Activated T-cell treated with anti-CD3 and anti-CD28 coated beads for 48 hours (primary cell): ENCODE measurements at places on chromosomes 6 and 20.

DNA sequence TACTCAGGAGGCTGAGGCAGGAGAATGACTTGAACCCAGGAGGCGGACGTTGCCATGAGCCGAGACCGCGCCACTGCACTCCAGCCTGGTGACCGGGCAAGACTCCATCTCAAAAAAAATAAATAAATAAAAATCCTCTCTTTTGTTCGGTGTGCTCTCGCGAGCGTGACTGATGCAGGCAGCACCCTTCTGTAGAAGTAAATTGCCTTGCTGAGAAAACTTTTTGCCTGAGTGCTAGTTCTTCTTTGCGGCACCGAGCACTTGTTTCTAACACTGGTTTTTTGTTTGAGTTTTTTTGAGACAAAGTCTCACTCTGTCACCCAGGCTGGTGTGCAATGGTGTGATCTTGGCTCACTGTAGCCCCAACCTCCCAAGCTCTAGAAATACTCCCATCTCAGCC, 30.5 kb downstream of the PLN start:
- no peak for DNase-seq

- no peak for DNase-seq
Observed at GRCh38 chr6:167735951-167736288, 90.8 kb upstream of the AFDN start.

- DNase-seq: no peak
Observed at GRCh38 chr6:107676042-107676441, 148.1 kb downstream of the SCML4 start.

- DNase-seq: no peak
Observed at GRCh38 chr6:68675548-68675947, 40.5 kb downstream of the ADGRB3 start.

DNA sequence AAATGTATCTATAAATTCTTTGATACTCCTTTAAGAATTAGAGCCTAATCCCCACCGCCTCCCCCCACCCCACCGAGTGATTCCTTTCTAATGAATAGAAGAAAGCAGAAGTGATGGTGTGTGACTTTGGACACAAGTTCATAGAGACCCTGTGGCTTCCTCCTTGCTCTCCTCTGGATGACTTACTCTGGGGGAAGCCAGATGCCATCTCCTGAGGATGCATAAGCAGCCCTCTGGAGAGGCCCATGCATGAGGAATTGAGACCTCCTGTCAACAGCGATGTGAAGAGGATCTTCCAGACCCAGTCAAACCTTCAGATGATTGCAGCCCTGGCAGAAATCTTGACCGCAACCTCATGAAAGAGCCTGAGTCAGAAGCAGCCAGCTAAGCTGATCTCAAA, 21.1 kb downstream of the AHCY start:
- no peak for DNase-seq

GRCh38 chr6:18302561-18303439, 38.5 kb upstream of the DEK start:
- DNase-seq: no peak

GRCh38 chr6:105272786-105273185, 93.0 kb upstream of the POPDC3 start:
- no peak for DNase-seq

DNA sequence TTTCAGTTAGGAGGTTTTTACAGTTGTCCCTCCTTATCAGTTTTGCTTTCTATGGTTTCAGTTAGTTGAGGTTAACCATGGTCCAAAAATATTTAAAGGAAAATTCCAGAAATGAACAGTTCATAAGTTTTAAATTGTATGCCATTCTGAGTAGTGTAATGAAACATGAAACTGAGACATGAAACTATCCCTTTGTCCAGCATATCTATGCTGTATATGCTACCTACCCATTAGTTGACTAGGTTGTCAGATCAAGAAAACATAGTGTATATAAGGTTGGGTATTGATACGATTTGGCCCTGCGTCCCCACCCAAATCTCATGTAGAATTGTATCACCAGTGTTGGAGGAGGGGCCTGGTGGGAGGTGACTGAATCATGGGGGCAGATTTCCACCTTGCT, 39.1 kb downstream of the VGLL2 start:
- DNase-seq: no peak

GRCh38 chr6:32045811-32046449, 7.7 kb downstream of the CYP21A2 start:
- no peak for DNase-seq

DNA sequence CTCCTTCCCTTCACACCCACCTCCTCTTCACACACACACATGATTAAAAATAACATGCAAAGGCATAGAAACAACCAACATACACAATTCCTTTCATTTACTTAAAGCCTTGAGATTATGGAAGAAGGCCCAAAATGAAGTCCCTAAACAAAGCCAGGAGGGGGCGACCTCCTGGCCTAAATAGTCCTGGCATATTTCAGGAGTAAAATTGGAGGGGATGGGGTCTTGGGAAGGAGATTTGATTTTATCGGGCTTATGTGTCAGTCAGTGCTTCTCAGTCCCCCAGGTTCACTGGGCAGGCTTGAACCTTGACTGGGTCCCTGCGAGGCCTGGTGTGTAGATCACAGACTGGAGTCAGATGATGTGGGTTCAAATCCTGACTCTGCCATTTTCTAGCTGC, 266.4 kb downstream of the SAMD5 start:
- no peak for DNase-seq

DNA sequence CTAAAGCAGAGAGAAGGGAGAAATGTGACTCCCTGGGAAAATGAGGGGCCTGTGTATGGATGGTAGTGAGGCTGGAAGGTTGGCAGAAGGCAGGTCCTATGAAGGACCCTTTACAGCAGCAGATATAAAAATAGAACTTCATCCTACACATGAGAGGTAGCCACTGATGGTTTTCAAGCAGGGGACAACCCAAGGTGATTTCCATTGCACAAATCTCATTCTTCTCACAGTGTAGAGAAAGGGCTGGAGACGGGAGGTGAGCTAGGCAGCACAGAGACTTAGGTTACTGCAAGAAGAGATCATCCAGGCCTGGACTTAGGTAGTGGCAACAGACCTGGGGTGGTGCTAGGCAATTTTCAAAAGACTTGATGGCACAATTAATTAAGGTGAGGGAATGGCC, 30.7 kb downstream of the TRAM2 start:
- DNase-seq: no peak

DNA sequence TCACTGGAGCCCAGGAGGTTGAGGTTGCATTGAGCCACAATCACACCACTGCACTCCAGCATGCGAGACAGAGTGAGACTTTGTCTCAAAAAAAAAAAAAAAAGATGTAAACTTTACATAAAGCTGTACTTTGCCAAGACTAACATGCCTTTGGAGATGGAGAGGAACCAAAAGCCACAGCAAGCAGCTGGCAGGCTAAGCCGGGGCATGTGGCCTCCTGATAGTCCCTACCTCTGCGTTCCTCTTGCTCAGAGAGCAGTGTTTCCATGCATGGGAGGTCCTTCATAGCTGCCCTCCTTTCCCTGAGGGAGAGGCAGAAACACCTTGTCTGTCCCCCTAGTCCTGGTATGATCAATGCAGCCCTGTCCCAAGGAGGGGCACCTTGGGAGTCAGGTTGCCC, 35.2 kb downstream of the SPATA2 start:
- DNase-seq: no peak

DNA sequence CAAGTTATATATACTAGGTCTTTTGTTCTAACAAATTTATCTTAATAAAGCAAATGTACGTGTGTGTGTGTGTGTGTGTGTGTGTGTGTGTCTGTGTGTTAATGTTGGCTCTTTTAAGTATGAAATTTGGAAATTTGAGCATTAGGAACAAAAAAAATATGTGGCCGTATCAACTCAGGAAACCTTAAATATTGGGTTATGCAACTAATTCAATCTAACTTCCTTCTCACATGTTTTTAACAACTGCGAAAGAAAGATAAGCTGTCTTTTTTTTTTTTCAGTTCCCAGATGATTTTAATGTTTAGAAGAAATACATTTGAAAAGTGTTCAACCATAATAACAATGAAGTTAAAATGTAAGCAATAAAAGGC, 616.4 kb upstream of the ARID1B start:
- DNase-seq: no peak

GRCh38 chr6:144655376-144655775, 370.2 kb downstream of the UTRN start:
- no peak for DNase-seq

GRCh38 chr6:4017058-4017739, 61.7 kb downstream of the FAM217A start:
- no peak for DNase-seq

- DNase-seq: no peak
Observed at GRCh38 chr20:33568378-33568777, 78.5 kb downstream of the CBFA2T2 start.

GRCh38 chr20:47262365-47263013, 94.0 kb downstream of the ZMYND8 start:
- no peak for DNase-seq

DNA sequence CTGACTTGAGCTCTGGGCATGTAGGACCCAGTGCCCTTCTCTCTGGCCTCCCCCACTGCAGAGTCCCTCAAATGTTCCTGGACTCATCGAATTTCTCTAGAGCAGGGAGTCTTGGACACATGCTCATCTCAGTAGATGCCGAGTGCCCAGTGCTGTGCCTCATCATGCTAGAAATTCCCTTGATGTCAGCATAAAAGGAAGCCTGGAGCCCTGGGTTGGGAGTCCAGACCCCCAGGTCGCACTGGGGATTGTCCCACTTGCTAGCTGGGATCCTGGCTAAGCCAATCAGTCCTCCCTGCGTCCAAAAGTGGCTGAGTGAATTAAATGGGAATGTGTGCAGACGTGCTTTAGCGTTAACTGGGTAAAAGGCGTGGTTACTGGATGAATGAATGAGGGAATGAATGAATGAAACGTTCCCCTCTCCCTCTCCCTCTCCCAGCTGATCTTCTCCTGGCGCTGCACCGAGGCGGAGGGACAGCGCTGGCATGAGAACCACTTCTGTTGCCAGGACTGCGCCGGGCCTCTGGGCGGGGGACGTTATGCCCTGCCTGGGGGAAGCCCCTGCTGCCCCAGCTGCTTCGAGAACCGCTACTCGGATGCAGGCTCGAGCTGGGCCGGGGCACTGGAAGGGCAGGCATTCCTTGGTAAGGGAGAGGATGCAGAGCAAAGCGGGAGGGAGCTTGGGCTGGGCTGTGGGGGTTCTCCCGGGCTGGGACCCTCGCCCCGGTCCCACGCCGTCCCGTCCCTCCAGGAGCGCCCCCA, 1.6 kb upstream of the TOMM6 start:
- DNase-seq: no peak

DNA sequence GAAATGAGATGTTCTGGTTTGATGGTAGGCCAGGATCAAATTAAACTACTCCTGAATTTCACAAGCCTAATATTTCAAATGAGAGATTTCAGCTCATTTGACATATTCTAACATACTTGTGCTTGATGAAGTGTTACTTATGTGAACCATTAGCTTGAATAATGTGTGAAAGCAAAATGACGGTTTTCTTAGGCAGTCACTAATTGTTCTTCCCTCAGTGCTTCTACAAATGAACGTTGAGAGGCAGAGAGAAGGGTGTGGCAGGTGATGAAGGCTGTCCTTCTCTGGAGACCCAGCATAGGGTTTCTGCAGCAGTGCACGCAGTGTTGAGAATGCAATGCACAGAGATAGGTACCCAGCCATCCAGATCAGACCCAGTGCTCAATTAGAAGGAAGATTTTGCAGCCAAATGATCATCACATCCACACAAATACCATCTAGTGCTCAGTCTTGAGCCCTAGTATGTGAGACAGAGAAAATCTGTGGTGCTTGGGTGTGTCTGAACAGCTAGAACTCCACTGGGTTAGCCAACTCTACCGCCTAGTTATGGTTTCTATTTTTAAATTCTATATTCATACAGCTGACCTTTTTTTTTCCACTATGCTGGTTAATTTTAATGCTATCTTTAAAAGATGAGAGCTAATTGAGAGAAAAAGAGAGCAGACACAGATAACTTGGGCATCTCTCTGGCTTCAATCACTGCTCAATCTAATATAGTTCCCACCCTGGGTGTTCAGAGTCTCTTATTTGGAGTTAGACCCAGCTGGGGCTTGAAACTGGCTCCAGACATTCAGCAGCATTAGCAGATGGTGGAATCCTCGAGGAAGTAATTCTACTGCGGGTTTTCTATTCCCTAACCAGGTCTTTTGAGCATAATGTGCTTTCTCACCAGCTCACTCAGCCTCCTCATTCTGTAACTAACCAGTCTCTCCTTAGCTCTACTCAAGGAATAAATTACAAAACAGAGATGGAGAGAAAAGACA, 4.4 kb upstream of the MYLIP start:
- no peak for DNase-seq

GRCh38 chr6:131029626-131030297, 33.3 kb downstream of the EPB41L2 start:
- DNase-seq: no peak

GRCh38 chr6:150891888-150892485, 26.5 kb downstream of the MTHFD1L start:
- peak; percentile 37 for DNase-seq

- no peak for DNase-seq
Observed at GRCh38 chr6:45200510-45200909, 127.6 kb upstream of the RUNX2 start.

DNA sequence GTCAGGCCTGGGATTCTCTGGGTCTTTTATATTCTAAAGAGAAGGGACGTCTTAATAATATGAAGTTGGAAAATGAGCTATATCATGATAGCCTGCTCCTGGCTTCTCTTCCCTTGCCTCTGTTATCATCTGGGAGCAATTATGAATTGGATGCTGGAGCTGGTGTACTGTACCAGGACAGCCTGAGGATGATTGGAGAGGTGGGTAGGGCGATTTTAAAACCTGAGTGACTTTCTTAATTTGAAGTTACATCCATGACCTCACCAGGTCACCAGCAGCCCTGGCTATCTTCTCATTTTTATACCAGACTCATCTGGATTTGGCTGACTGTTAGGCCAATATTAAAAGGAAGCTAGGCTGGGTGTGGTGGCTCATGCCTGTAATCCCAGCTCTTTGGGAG, 317.6 kb downstream of the CLIC5 start:
- no peak for DNase-seq

GRCh38 chr20:45088247-45088646, 12.7 kb downstream of the KCNS1 start:
- DNase-seq: no peak
